Activated CD4-positive, alpha-beta memory T cell treated with anti-CD3 and anti-CD28 coated beads, Interleukin-2, amount 10 ng/mL, durations not matched to agents 7 days and 5 days (primary cell): ENCODE measurements at places on chromosomes 13 and 19.

GRCh38 chr13:106377341-106377740, 158.1 kb downstream of the EFNB2 start:
- no peak for DNase-seq

DNA sequence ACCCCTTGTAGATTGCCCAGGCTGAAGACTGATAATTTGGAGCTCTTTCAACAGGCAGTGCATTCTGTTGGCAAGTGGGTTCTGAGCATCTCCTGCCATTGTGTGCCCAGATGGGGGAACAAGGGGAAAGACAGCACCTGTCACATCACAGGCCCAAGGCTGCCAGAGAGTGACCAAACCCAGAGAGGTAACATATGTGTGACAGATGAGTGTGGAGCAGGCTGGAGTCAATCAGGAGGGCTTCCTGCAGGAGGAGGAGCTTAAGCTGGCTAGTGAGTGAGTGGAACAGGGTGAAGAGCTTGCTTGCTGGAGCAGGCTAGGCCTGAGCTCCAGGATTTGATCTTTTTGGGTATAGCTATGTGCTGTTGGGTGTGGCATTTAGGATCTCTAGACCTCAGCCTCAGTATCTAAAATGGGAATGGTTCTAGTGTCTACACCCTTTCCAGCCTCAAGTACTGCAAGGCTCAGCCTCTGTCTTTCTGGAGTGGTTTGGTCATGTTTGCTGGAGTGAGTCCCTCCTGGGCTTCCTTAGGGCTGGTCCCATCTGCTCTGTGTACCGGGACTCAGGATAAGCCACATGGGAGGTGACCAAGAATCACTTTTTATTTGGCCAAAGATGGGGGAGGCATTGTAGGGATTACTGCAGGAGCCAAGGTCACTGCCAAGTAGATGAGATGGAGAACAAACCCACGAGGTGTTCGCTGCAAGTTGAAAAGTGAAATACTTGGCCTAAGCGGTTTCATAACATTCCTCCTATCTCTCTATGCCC, 152.4 kb upstream of the TSHZ3 start:
- no peak for DNase-seq

GRCh38 chr19:45767881-45768654, 984 bp downstream of the SIX5 start:
- no peak for DNase-seq

DNA sequence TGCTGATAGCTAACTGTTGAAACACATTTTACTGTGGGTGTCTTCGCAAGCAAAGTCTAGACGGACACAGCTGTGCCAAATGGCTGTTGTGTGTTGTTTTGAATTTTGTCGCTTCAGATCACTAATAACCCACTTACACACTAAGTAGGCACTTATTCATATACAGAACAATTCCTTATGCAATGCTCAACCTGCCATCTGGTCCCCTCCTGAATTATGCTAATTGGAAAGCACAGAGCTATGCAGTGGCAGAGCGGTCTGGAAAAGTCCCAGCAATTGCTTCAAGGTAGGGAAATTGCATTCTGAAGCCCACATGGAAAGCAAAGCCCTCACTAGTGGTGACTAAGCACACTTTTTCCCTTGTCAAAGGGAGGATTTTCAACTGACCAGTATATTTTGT, 69.9 kb downstream of the C13orf42 start:
- no peak for DNase-seq

- no peak for DNase-seq
Observed at GRCh38 chr13:113903912-113904311, 40.0 kb upstream of the GAS6 start.

GRCh38 chr19:45428384-45429231, 4.9 kb upstream of the ERCC1 start:
- no peak for DNase-seq

DNA sequence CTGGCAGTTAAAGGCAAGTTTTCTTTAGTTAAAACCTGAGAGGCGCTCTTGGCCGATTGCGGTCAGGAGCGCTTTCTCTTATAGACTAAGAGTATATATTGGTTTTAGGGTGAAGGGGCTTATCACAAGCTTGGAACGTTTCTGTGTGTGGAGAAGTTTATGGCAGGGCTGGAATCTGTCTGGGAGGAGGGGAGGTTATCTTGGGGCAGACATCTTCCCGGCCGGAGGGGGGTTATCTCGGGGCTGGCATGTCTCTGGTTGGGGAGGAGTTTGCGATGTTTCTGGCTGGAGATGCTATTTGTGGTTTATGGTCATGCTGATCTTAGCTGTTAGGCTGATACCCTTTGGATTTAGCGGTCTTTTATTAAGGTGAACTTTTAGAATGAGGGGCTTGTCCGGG, 18.3 kb downstream of the KDM4B start:
- no peak for DNase-seq

DNA sequence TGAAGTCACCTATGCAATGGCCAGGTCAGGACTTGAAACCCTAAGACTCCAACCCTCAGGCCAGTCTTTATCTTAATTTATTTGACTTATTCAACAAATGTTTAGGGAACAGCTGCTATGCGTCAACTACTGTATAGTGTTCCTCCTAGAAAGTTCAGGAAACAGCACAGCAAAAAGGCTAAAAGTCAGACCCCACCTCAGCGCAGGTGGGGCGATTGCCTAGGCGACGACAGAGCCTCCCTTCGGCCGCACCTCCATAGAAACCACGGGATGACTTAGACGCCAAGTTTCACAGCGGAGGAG, 502 bp downstream of the VRK3 start:
- no peak for DNase-seq

DNA sequence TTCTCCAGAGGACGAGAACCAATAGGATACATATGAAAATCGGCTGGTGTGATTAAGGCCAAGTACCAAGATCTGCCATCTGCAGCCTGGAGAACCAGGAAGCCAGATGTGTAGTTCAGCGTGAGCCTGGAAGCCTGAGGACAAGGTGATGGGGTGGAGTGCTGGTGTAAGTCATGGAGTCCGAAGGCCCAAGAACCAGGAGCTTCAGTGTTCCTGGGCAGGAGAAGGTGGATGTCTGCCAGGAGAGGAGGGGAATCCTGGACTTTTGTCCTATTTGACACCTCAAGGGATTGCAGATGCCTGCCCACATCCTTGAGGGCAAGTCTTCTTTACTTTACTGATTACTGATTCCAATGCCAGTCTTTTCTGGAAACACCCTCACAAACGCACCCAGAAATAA, 71.5 kb downstream of the SPATA13 start:
- no peak for DNase-seq

DNA sequence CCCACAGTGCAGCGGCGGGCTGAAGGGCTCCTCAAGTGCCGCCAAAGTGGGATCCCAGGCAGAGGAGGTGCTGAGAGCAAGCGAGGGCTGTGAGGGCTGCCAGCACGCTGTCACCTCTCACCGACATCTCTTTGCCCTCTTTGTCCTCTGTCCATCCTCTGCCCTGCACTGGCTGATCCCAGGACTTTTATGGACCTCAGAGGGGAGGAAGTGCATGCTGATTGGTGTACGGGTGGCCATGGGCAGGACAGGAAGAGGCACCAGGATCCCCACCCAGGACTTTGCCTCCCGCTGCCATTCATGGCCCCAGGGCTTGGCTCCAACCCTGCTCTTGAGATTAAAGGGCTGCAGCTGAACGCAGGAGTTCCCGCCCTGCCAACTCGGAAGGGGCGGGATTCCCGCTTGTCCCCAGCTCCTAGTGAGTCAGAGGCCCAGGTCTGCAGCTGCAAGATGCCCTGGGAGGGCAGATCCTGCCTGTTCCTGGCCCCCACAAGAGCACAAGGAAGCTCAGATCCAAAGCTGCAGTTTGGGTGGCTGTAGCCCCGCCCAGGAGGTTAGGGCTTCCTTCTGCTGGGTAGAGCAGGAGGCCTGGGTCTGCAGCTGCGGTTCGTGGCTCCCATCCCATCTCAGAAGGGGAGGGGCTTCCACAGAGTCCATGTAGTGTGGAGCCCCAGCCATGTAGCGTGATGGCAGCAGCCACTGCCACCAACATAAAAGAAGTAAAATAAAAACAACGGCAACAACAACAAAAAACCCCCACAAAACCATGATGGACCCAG, 1716.7 kb downstream of the SLITRK1 start:
- DNase-seq, result no peak

DNA sequence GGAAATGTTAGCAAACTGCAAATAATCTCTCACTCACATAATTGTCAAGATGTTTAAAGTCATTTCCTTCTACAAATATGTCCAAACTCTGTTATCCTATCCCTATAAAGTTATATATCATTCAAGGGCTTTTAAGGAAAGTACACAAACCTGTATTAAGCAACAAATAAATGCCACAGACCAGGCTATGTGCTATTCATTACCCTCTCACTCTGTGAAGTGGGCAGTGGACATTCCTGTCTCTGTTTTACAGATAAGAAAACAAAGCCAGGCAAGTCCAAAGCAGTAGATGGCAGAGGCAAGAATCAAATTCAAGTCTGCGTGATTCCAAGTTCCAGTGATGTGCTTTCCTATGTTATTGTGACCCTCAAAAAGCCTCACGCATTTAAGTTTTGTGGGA, 140.6 kb downstream of the LHFPL6 start:
- no peak for DNase-seq

- DNase-seq, result no peak
Observed at GRCh38 chr13:32150239-32150638, 118.7 kb downstream of the FRY start.

- no peak for DNase-seq
Observed at GRCh38 chr19:18295034-18295451, 13.6 kb upstream of the JUND start.

GRCh38 chr13:78599645-78600279, 3.6 kb downstream of the POU4F1 start:
- DNase-seq, result no peak

DNA sequence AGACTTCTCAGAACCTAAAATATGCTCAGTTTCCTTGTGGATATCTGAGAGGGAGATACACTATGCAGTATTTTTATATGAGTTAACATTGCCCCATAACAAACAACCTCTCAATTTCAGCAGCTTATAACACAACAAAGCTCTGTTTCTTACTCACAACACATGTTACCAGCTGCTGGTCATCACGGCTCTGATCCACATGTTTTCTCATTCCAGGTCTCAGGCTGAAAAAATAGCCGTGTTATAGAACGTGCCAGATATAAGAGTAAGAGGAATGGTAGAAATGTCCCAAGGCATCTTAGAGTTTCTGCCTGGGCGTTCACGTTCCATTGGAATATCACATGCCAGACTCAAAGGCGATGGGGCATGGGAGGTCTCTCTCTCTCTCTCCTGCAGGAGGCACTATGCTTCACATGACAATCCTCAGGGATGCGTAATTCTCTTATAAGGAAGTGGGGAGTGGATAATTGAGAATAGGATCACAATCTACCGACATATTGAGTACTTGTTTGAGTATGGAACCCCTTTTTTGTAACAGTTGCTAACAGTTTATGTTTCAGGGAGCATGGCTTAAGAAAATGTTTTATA, 246.6 kb downstream of the NHLRC3 start:
- DNase-seq, result no peak

- no peak for DNase-seq
Observed at GRCh38 chr13:71759651-71760511, 107.1 kb downstream of the DACH1 start.

GRCh38 chr13:26784704-26785639, 24.4 kb upstream of the GPR12 start:
- no peak for DNase-seq

- peak; percentile 93 for DNase-seq
Observed at GRCh38 chr19:12933287-12934072, at the start of gene FARSA. Gene FARSA (minus strand): TSS chr19:12933711. CDS start chr19:12933696, 15 bp downstream.

- no peak for DNase-seq
Observed at GRCh38 chr13:42017264-42017663, 31.2 kb upstream of the DGKH start.

DNA sequence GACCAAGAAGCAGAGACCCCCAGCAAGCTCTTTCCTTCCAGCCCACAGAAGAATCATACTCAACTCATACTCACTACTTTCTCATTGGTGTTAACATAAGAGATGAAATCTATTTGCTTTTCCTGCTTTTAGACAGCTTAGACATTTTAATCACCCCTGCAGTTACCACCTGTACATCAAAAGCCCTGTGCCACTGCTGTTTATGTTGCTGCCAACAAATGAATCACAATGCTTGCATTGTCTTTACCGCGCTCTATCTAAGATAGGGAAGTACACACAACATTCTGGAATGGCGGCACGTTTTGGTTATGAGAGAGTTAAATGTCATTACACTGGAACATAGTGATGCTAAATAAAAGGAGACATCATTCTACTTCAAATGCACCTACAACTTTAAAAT, 95.1 kb downstream of the ABCC4 start:
- no peak for DNase-seq

DNA sequence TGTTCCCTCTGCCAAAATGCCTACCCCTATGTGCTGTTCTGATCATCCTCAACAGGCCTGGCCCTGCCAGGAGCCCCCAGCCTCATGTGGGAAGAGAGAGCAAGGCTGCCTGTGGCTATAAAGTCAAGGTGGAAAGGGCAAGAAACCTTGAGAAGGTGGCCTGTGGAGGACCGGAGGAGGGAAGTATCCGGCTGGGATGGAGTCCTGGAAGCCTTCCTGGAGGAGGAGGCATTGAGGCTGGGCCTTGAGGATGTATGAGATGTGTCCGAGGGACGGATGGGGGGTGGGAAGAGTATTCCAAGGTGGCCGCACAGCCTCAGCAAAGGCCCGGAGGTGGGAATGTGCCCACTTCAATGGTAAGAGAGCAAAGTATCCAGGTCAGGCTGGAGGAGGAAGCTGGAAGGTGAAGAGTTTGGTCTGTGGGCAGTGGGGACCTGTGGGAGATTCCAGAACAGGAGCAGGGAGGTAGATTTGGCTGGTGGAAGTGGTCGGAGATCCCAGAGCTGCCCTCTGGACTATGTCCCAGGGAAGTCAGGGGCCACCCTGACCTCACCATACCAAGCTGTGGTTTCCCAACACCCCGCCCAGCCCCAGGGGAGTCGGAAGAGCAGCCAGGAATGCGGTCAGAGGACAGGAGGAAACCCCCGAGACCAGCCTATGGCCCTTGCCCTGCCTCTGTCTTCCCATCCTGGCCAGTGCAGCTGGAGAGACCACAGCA, 3.0 kb upstream of the PLIN4 start:
- DNase-seq, result no peak

- DNase-seq, result peak; percentile 55
Observed at GRCh38 chr19:35641515-35642151, at the start of gene ETV2. Gene ETV2 (plus strand): TSS chr19:35641745. CDS start chr19:35642461, 716 bp downstream.

DNA sequence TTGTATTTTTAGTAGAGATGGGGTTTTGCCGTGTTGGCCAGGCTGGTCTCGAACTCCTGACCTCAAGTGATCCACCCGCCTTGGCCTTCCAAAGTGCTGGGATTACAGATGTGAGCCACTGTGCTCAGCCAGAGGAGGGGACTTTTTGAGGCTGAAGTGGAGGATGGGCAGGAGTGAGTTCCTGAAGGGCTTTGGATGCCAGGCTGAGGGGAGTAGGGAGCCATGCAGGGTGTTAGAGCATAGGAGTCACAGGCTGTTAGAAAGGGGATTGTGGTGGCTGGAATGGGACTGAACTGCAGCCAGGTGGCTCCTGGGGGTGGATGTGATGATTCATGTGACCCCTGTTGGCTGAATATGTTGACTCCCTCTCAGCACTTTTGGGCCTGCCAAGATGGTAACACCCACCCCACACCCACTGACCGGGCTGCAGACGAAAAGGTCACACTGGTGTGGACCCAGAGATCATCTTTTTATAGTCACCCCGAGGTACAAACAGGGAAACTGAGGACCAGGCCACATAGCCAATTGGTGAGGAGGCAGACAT, 11.2 kb downstream of the CYP4F22 start:
- no peak for DNase-seq

- DNase-seq, result no peak
Observed at GRCh38 chr13:32989942-32990341, 26.3 kb upstream of the KL start.
